ENCODE measurements at places on chromosomes 16 and 17.

DNA sequence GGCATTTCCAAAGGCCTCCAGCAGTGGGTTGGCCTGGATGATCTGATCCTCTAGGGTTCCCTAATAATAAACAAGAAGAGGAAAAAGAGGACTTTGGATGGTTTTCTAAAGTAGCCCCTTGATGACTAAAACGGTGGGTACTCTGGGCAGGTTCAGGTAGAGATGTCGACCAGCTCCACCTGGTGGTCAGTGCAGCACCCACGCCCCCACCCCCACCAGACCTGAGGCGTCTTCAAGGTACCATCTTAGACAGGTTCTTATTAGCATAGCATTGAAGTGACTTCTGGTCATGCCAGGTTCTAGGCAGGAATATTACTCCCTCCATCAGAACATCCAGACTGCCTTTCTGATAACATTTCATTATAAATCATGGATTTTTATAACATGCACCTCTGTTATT is 15.0 kb downstream of the MYH13 start:
- no peak for DNase-seq

DNA sequence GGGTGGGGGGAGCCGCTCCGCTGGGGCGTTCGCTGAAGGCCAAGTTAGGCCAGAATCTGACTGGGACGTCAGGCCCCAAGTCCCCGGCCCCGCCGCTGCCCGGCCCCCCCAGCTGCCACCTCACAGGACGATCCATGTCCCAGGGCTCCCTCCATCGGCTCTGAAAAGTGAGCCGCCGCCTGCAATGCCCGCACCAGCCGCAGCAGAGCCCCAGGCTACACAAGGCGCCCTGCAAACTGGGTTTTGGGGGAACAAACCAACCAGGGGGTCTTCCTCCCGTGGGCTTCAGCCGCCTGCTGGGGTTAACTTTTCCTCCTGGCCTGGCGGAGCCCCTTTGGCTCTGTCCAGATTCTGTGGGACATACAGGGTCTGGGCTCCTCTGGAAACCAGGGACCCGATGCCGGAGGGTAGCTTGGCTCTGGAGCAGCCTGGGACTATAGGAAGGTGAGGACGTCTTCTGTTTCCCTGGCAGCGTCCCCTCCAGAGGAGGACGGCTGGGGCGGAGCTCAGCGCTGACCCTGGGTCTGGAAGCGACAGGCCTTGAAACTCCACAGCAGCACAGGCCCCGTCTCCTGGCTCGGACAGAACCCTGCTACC is 835 bp downstream of the NME4 start:
- no peak for DNase-seq

DNA sequence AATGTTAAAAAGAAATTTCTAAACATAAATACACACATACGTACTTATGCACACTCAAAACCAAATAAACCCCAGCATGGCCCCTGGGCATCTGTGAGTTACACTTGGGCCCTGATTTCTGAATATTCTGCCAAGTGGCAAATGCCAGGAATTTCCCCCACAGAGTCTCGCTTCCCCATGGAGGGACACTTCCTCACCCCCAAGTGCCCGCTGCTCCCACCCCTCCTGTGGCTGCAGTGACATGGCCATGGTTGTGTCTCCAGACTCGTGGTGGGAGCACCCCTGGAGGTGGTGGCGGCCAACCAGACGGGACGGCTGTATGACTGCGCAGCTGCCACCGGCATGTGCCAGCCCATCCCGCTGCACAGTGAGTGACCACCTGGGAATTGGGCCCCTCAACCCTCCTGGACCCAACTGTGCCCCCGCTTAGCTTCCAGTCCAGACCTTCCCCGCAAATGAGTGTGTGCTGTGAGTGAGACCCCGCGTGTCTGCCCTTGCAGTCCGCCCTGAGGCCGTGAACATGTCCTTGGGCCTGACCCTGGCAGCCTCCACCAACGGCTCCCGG is 4.0 kb downstream of the ITGAD start:
- DNase-seq = no peak

DNA sequence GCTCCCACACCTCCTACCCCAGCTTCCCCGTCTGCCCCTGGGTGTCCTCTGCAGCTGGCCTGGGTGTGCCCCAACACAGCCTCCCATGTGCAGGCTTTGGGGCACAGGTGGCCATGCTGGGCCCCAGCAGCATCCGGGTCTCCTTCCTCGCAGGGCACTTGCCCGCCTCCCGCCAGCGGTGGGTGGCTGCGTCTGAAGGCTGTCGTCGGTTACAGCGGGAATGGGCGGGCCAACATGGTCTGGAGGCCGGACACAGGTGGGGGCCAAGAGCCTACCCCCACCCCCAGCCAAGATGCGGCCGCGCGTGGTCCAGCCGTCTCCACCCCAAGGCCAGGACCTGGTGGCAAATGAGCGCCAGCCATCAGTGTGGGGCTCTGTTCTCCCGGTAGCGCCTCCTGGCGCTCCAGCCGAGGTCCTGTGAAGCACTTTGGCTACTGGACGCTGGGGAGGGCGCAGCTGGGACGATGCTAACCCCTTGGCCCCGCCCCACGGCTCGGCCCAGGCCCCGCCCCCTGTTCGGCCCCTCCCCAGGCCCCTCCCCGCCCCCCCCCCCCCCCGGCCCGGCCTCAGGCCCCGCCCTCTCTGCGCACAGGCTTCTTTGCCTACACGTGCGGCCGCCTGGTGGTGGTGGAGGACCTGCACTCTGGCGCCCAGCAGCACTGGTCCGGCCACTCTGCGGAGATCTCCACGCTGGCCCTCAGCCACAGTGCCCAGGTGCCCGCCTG is 7.3 kb upstream of the RHOT2 start:
- peak; percentile 48 for DNase-seq

DNA sequence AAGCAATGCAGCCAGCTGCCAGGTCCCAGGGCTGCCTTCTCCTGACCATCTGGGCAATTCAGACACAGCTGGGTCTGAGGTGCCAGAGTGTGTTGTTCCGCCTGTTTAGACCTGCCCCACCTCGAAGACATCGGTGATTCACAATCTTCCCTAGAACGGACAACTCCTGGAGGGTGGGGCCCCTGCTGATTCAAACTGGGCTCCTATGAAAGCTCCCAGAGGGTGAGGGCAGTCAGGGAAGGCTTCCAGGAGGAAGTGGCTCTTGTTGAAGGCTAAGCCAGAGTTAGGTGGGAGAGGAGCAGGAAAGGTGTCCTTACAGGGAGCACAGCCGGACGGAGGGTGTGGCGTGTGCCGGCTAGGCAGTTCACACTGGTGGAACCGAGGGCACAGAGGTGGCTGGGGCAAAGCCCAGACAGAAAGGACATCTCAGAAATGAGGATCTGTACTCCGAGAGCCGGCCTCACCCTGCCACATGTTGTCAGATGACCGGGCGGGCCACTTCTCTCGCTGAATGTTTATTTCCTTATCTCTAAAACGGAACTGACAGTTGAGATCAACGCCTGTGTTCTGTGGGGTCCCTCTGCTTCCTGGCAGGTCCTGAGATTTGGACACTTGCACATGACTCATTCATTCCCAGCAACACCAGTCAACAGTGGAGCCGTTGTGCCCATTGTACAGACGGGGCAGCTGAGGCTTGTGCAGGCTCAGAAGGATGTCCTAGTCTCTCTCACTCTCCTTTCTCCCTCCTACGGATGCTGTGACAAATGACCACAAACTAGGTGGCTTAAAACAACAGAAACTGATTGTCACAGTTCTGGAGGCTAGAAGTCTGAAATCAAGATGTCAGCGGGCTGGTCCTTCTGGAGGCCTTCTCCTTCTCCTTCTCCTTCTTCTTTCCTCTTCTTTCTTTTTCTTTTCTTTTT is 26.9 kb upstream of the LITAF start:
- no peak for DNase-seq

DNA sequence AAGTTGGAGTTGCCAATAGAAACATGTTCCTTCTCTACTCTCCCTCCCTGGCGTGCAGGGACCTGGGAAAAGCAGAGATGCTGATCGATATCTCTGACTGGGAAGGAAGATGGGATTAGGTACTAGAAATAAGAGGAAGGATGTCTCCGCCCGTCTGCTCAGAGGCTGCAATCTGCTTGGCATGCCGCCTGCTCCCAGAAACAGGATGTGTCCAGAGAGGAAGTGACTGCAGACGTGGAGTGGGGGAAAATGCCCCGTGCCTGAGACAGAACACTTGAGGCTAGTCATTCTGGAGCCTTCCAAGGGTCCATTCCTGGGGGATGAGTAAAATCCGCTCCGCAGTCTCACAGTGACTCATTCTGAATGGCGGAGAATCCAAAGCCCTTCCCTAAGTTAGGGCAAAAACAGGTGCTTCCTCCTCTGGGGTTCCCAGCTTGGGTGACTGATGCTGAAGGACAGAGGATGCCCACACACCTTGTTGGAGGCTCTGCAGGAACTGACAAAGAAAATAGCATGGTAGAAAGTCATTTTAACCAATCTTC is 45.0 kb upstream of the SMURF2 start:
- DNase-seq = peak; percentile 60

DNA sequence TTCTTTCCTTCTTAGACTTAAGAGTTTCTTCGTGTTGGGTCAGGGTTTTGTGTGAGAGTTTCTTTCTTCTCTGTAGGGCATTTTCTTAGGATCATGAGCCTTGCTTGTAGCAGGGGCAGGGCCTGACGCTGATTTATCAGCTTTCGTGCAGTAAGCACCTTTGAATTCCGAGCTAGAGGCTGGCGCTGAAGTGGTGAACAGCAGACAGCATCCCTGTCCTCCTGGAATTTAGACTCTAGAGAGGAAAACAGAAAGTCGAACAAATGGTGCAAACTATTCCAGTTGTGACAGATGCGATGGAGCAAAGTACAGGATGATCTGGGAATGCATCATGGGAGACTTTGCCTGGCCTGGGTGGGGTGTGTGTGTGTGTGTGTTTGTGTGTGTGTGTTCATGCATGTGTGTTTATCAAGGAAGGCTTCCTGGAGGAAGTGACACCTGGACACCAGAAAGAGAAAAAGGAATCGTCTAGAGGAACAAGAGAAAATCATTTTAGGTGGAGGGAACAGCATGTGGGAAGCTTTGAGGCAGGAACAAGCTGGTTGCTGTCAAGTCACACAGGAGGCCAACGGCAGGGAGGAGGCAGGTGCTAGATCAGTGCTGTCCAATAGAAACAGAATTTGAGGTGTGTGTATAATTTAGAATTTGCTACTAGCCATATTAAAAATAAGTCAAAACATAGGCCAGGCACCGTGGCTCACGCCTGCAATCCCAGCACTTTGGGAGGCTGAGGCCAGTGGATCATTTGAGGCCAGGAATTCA is 60.2 kb downstream of the WWP2 start:
- DNase-seq = no peak

Measured in NCI-H2029 treated with DMSO at 0.1 percent for 48 hours (cell line).